CD4-positive, alpha-beta memory T cell (primary cell): ENCODE measurements at places on chromosomes 7 and 10. TPM values are rescaled to one million over a fixed set of nuclear protein-coding genes. Genes with fewer than 3 reads are reported as not detected.

- peak; percentile 27 for DNase-seq
These were observed 38.1 kb downstream of the ADAP1 start for GRCh38 chr7:916291-916941.

- DNase-seq: no peak
These were observed 63.1 kb upstream of the LRRTM3 start for GRCh38 chr10:66862687-66863258.

DNA sequence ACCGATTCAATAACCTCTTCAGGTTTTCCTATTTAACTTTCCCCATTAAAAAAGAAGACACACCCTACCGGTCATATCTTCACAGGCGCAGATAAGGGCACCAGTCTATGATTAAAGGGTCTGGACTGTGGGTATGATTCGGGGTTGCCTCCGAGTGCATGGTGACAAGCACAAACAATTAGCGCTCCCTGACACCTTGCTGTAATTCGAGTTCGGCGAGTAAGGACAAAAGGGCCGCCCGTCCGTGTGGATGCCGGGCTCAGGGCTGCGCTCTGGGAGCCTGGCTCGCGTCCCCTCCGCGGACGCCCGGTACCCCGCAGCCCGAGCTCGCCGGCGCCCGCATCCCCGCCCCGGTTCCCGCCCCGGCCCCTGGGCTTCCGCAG lies 111.9 kb upstream of the RHEB start:
- DNase-seq: no peak

DNA sequence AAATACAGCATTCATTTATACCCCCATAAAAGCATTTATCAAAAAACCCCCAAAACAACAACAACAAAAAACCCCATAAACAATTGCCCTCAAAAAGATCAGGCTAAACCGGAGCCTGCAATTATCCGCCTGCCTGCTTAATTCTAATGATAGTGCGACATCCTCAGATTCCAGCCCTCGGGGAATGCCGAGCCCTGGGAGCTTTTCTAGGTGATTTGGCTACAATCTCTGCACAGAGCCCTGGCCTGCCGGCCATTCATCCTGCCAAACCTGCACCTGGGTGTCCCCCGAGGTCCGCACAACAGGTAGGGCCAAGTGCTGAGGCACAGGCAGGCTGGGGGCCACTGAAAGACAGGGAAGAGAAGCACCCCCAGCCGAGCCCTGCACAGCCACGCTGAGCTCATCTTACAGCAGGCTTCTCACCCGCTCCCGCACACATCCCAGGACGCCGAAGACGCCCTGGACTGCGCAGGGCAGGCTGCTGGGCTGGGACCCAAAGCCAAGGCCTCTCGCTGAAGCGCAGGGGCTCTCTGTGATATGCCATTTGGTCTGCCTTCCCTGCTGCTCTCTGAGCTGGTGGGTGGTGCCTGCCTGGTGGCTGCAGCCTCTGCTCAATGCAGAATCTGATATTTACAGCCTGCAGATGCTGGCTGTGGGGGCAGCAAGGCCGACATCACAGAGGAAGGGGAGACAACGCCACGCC lies 57.5 kb downstream of the CAMK2B start:
- DNase-seq: no peak

GRCh38 chr10:129199826-129200225 lies 267.2 kb upstream of the MGMT start:
- DNase-seq: no peak

The ANKRD2 gene
- not detected for total RNA-seq

The FAM20C gene
- 7.8 TPM for total RNA-seq

The FEZF1 gene
- total RNA-seq: not detected

The MSS51 gene
- total RNA-seq: 6.2 TPM
